ENCODE measurements at places on chromosomes 12 and 14.

GRCh38 chr14:103443111-103443510 is 57.9 kb downstream of the MARK3 start:
- no peak for DNase-seq

GRCh38 chr12:19904819-19905218 is 463.5 kb upstream of the PDE3A start:
- no peak for DNase-seq

DNA sequence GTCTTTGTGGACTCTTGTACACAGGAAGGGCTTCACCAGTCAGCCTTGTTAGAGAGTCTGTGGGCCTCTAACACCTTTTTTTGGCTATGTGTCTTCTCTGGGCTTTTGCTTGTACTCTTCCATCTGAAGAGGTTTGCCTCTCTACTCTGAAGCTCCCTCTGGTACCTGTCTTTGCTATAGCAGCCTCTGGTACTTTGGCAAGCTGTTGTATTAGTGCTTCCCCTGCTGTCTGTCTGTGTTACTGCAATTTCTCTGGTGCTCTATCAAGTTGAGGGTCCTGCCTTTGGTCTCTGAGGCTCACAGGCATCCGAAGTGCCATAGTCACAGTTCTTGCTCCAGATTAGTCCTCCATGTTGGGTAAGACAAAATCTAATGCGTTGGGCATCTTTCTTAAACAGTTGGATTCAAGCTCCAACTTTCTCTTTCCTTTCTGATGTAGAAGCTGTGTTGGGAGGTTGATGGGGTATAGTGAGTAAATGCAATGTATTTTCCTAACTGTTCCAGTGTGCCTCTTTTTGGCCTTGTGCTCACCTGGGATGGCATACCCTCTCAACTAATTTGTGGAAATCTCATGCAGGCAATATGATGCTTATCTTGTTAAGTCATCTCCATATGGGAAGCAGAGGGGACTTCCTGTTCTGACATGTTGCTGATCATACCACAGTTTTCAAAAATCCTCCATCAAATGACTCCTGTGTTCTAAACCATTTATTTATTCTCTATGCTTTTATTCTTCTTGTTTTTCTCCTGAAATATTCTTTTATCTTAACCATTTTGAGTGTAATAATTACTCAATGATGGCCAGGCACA is 88.8 kb downstream of the ATF7IP start:
- DNase-seq: peak; percentile 28

- DNase-seq: no peak
These were observed 412 bp upstream of the SNW1 start for GRCh38 chr14:77761205-77761931.

GRCh38 chr12:47134005-47134404 is 54.2 kb upstream of the AMIGO2 start:
- no peak for DNase-seq

DNA sequence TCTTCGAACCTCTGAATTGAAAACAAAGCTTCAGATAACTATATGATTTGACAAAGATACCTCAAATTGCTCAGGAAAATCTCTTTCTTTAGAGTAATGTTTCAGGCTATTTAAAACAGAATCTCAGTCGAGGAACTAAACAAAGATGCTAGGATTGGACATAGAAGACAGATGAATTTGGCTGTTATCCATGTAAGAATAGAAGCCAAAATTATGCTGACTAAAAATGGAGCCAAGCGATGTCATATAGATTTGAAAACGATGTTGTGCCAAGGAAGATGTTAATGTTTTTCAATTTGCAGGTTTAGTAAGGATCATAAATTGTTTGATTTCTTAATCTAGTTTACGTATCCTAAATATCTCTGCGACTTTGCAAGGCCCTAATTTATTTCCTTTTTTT is 295.9 kb downstream of the FOXG1 start:
- no peak for DNase-seq

Measured in activated T-helper 2 cell treated with anti-CD3 and anti-CD28 coated beads, Interferon-gamma antibody, Interleukin-2, Interleukin-4, amounts not matched to agents 10 μg/mL and 5 μg/mL and 100 μg/mL, durations not matched to agents 14 hours and 24 hours and 36 hours (primary cell).